ENCODE measurements at places on chromosomes 13 and 19.
A peak's percentile ranks its signal among the peaks of the same experiment; 100 is the strongest.

- no peak for DNase-seq
Observed at GRCh38 chr13:78100486-78100885, 181.9 kb upstream of the EDNRB start.

DNA sequence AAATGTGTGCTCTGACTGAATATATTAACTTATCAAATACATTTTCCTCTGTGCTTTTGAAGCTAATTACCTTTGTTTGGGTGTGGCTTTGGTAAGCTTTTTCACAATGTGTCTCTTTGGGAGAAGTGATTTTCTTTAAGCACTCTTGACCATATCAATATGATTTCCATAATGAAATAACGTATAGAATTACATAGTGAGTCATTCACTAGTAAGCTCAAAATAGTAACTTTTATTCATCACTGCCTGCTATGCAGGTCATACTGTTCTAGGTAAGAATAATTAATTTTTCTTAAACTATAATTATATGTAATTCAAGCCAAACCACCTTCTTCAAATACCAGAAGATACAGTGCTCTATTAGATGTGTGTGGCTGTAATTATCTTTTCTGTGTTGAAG lies 480.7 kb downstream of the MYO16 start:
- no peak for DNase-seq

GRCh38 chr13:26628706-26629105 lies 71.2 kb downstream of the WASF3 start:
- no peak for DNase-seq

DNA sequence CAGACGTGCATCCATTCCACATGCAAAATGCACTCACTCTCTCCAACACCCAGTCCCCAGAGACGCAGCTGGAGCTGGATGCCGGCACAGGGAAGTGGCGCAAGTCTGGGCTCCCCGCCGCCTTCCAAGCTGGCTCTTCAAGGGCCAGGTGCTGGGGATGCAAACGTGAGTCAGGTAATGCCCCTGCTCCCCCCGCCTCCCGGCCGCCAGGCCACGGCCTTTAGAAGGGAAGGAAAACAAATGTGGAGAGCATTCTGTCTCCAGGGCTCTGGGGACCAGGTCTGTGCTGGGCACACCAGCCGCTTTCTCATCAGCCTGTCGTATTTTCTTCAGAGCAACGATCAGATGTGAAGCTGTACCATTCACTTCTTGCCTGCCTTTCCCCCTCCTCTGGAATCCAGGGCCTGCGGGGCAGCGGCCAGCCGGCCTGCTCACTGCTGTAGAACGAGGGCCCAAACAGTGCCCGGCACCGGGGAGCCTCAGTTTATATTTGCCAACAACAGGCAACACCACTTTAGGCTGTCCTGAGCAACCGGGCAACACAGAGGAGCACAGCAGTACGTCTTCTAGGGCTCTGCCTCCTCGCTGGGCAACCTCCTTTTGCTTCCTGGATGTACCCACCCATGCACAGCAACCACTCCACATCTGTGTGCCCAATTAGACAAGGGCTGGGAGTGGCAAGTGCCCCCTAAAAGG lies 3.8 kb downstream of the RAB20 start:
- no peak for DNase-seq

DNA sequence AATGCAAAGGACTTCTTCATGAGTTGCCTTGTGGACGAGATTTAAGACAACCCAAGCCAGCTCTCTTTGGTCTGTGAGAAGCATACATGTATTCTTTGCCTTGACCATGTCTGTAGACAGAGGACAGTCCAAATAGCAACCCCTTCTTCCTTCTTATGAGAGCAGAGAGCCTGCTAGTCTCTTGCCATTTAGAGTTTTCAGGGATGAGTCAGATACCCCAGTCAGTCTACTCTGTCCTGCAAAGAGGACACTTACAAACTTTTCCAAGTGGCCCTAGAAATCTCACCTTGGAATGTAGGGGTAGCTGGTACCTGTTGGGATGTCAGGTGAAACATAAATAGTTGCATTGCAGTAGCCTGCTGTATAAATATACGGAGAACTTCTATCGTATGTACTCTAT lies 36.7 kb downstream of the DNAJC3 start:
- DNase-seq: no peak

DNA sequence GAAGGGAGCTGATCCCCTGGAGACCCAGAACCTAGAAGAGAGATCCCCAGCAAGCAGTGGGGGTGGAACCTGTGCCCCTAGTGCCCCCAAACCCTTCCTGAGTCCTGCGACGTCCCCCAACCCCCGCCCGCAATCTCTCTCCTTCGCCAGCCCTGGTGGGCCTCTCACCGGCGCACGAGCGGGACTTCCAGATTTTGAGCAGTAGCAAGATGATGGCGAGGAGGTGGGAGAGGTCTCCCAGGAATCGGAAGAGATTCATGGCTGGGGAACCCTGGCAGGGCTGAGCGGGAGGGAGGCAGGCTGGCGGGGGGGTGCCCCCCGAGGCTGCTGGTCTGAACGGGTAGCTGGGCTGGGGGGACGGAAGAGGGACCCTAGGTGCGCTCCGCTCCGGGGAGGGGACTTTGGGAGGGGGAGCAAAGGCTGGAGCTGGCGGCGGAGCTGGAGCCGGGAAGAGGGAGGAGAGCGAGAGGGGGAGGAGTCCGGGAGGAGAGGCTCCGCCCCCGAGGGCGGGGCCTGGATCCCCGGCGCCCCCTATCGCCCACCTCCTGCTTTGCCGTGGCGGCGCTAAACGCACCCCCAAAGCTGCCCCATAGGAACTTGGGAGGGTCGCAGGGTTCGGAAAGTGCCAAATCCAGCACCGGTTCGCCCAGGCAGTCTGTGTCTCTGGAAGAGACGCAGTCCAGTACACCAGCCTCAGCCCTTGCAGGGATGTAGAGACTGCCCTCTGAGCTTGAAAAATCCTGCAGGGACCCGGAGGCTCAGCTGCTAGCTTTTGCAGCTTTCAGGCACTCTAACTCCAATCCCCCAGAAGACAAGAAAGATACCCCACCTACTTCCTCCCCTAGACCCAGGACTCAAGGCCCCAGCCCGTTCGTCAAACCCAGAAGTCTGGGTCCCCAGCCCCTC lies at the start of gene KDELR1:
TSS of gene KDELR1 (minus strand) at position 452 of the 906 bp plus-strand sequence. CDS start at position 259, 193 bp downstream.
- peak; percentile 83 for DNase-seq

DNA sequence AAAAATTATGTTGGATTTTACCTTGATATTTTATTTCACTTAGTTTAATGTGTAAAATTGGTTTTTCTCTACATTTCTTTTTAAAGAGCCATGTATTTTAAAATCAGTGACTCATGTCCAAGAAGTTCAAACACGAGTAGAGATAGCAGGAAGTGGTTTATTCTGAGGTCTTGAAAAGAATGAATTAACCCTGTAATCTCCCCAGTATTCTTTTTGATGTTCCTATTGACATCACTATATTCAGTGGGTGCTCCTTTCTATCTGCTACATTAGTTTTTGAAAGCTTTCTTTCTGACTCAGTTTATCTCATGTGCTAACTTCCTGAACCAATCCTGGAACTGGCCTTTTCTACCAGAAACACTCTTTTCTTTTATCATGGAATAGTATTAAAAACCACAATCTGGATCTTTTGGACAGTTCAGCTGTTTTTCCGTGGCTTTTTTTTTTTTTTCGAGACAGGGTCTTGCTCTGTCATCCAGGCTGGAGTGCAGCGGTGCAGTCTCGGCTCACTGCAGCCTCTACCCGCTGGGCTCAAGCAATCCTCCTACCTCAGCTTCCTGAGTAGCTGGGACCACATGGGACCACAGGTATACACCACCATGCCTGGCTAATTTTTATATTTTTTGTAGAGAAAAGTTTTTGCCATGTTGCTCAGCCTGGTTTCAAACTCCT lies 114.9 kb downstream of the PCCA start:
- DNase-seq: no peak

DNA sequence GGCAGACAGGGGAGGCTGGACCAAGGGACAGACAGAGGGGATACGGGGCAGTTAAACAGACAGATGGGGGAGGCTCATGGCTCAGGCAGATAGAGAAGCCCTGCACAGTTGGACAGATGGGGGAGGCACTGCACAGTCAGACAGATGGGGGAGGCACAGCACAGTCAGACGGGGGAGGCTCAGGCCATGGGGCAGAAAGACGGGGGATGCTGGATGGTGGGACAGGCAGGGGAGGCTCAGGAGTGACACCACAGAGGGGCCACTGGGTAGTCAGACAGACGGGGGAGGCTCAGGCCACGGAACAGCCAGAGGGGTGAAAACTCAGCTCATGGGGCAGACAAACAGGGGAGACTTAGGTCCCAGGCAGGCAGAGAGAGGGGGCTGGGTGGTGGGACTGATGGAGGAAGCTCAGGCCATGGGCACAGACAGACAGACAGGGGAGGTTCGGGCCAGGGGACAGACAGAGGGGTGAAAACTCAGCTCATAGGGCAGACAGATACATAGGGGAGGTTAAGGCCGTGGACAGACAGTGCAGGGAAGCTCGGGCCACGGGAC lies 886 bp downstream of the MFSD12 start:
- no peak for DNase-seq

All from CD8-positive, alpha-beta T cell (primary cell).